ENCODE measurements at places on chromosomes 11 and 22.

DNA sequence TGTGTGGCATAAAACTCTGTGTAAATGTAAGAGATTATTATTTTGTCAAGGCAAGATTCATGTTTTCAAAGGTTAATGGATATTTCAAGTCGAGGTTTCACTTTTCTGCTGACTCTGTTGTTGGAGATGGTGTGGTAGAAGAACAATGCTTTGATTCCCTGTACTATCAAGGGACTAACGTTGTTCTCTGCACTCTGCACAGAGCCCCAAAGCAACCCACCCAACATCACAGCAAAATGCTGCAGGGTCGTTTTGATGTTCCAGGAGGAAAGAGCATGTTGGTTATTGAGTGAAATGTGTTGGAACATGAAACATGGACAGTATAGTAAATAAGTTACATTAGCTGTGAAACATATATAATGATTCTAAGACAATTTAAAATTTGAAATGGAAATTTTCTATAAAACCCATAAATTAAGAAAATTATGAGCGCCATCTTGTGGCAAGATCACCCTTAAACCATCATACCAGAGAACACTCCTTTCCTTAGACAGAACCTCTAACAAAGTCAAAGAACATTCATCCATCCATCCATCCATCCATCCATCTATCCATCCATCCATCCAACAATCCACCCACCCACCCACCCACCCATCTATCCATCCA is 164.4 kb upstream of the ZBED5 start:
- DNase-seq = peak; percentile 16

DNA sequence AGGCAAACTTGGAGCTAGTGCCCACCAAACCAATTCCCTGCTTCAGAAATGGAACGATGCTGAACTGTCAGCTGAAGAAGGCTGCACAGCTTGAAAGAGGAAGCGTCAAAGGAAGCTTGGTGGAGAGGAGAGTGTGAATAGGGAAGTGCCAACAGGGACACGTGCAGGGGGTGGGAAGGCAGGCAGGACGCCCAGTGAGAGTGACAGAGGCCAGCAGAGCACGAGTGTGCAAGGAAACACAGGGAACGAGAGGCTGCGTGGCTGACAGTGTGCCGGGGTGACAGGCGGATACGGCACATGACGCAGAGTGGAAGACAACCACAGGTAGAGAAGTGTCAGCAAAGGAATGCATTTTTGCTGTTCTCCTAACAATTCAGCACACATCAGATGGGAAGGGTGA is 196.4 kb downstream of the LARGE1 start:
- no peak for DNase-seq

GRCh38 chr11:87143641-87144040 is 105.9 kb downstream of the TMEM135 start:
- DNase-seq = no peak

- no peak for DNase-seq
Measured at GRCh38 chr22:43092085-43092484, 2.9 kb upstream of the TTLL1 start.

DNA sequence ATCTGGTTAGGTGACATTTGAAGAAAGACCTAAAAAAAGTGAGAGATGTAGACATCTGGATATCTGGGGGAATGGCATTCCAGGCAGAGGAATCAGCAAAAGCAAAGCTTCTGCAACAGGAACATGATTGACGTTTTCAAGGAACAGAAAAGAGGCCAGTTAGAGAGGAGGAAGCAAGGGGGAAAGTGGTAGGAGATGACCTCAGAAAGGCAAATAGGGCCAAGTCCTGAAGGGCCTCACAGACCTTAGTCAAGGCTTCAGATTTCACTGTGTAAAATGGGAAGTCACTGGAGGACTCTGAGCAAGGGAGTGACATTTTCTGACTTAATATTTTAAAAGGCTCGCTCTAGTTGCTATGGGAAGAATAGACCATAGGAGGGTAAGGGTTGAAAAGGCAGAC is 9.7 kb downstream of the DEUP1 start:
- no peak for DNase-seq

DNA sequence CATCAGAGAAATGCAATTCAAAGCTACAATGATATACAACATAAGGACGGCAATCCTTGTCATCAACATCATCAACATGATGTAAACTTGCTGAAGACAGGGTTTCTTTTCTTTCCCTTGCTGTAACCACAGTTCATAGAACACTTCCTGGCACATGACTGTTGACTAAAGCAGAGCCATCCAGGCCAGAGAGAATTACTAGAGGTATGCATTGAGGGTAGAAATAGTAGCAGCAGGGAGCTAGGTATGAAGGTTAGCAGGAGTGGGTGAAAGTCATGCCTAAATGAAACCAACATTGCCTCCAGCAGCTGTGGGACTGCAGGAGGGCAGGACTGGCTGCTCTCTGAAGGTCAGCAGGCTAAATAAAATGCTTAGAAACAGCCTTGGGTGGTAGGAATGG is 103.7 kb downstream of the LRRC32 start:
- DNase-seq = no peak

DNA sequence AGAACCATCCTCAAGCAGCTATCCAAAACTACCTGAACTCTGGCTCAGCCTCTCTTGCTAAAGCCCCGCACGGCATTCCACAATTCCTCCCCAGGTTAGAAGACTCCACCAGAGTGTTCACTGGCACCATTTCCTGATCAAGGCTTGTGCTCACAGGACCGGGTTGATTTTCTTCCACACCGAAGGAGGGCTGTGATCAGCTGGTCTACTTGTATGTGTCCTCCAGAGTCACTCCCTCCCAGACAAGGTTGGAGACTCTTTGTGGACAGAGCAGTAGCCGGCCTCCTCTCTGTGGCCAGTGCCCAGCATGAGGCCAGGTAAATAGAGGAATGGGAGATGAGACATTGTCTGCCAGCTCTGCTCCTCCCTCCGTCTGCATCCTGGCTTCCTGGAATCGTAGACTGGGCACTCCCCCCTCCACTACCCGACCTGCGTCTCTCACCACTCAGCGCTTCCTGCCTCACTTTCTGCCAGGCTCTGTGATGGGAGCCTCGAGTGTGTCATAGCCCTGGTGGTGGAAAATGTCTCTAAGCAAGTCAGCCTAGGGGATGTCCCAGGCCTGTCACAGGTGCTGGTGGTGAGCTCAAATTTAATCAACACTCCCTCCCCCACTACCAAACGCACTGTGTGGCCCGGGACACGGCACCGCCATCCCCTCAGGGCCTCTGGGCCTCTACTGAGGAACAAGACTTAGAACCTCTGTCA is 12.5 kb upstream of the TMPRSS6 start:
- DNase-seq = peak; percentile 37

- no peak for DNase-seq
Measured at GRCh38 chr11:57571606-57572005, 4.1 kb upstream of the UBE2L6 start.
